ENCODE measurements at places on chromosomes 1 and 21.

- DNase-seq: no peak
Observed at GRCh38 chr1:240190881-240191401, 99.3 kb downstream of the FMN2 start.

DNA sequence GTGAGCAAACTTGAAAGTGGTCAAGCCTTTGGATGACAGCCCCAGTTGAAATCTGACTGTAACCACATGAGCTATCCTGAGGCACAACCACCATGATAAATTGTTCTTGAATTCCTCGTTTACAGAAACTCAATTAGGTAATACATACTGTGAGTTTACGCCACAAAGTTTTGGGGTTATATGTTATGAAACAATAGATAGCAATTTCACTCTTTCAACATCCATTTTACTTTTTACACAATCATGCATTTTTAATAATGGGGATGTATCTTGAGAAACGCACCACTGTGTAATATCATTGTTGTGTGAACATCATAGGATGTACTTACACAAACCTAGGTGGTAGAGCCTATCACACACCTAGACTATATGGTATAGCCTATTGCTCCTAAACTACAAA, 35.4 kb downstream of the OR2C3 start:
- no peak for DNase-seq

DNA sequence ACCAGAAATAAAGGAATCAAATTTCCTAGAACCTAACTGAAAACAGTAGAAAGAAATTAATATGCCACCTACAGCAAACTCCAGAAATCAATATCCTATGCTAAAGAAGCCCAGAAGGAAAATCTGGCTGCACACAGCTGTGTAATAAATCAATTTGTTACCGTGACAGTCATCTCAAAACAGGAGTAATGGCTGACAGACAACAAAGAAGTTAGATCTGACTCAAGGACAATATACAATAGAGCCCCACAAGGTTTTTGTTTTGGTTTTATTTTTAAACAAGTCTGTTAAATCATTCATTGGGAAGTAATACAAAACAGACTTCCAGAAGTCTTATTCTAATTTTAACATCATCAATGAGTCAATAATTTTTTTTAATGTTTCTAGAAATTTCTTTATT, 168.4 kb downstream of the RERE start:
- no peak for DNase-seq

DNA sequence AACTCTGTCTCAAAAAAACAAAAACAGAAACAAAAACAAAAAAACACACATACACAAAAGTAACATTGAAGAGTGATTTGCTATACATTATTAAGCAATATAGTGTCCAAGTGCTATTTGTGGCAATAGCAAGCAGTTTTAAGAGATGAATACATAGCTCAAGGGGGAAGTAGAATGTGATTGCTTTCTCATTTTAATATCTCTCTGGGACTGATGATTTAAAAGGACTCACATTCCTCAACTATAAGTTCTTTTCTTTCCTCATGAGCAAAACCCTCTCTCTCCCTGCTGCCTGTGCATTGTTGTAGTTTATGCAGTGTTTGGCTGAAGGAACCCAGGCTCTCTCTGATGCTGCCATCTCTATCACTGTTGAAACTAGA, 47.0 kb upstream of the CSF1 start:
- DNase-seq: no peak

GRCh38 chr1:223765036-223765718, 52.8 kb downstream of the CAPN2 start:
- no peak for DNase-seq

All from GF-D8 (cell line).